ENCODE measurements at places on chromosomes 6 and 20.

DNA sequence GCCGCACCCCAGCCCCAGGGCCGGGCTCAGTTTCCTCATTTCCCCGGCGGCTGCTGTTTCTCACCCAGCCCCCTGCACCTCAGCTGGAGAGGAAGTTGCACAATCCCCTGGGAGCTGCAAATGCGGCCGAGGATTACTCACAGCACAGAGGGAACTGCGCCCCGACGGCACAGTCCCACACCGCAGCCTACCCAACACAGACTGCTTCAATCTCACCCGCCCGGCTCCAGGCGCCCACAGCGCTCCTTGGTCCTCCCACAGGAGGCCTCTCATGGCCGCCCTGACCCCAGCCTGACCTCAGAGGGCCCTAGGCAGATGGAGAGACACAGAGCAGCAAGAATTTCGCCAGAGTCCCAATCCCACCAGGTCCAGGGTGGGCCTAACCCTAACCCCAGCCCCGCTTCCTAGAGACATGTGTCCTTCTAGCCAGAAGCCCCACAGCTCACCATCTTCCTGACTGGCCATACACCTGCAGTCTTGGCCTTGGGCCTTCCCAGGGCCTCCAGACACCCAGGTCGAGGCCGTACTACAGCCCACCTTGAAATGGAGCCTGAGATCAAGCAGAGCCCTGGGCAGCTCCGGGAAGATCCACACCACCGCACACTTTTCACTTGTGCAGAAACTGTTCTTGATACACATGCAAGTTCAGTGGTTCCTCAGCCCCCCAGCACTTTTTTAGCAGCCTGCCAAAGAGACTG lies 11.7 kb downstream of the TFEB start:
- DNase-seq, result peak; percentile 92

DNA sequence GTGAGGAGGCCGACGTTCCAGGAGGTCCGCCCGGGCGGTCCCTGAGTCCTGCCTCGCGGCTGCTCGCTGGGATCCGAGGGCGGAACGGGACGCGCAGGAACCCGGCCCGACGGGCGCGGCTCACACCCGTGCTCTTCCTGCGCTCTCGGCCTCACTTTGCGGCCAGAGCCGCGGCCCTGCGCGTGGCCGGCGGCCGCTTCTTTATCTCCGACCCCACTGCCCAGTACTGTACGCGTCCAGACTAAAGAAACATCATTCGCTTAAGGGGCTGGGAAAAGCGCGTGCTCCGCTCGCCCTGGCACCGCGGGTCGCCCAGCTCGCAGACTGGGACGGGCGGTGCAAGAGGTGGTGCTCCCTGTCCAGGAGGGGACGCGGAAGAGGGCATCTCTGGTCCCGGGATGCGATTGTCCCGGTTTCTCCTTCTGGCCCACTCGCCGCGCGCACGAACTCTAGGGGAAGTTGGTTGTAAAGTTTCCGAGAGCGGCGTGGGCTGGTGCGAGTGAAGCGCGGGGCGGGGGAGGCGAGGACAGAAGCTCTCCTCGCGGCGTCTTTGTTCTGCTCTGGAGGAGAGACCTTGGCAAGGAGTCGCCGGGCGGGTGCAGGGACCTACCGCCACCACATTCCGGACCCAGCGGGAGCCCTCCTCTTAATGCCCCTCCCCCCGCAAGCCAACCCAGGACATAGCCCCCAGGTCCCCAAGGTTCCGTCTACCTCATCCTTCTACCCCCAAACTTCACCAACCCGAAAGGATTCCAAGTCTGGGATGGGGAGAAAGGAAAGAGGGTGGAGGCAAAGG lies 71.0 kb downstream of the SOX4 start:
- peak; percentile 5 for DNase-seq

DNA sequence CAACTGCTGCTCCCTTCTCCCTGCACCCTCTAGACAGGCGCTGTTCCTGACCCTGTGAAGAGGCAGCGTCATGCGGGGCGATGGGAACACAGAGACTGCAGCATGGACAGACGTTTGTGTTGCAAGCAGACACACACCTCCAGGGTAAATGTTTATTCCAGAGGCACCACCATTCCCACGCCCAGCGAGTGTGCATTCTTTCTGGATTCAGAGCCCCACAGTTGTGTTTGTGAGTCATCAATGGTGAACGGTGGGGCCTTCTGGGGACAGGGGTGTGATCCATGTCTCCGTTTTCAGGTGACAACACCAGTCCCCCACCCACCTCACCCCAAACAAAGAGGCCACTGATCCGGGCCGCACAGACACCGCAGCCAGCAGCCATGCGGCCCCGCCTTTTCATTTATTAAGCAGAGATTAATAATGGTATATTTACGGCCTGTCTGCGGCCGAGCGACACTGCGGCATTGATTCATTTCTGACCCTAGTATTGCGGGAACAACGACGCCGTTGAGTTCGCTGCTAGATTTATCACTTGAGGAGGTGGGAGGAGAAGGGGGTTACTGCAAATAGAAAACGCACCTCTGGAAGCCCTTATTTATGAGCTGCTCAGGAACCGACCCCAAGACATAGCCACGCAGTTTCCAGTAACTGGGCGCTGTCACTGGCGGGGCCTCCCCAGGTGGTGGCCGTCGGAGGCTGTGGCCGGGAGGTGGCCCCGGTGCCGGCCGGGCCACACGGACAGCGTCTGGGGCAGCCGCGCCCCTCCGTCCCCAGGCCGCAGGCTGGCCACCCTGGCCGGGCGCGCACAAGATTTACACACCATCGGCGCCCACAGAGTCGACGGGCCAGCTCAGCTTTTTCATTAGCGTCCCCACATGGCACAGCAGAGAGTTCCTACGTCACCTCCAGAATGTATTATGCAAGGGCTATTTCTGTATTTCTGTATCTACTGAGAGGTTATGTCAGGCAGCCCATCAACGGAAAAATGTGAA lies 367.6 kb downstream of the THBS2 start:
- DNase-seq, result no peak

DNA sequence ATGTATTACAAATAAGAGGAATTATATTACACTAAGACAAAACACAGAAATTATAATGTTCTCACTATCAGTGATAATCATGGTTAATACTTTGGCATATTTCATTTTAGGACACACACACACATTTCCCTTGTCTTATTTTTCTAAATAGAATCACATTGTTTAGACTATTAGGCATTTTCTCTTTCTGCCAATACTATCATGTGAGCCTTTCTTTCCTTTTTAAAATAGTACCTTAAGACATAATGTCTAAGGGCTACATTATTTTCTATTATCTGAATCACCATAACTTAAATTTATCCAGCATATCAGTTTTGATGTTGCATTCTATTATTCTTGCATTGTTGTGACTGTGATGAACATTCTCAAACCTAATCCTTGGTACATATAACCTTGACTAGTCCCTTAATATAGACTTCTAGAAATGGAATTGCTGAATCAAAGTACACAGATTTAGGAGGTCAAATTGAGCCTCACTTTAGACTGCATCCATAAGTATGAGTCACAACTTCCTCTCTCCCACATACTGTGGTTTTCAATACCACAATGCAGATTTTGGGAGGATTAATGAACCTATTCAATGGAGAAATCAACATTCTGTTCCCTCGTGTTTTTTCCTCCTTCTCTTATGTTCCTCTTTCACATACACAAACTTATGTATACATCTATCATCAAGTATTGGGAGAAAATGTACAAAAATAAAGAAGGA lies 212.6 kb downstream of the MOXD1 start:
- DNase-seq, result peak; percentile 61

GRCh38 chr6:34697904-34698559 lies 1.5 kb upstream of the ILRUN start:
- DNase-seq, result no peak

DNA sequence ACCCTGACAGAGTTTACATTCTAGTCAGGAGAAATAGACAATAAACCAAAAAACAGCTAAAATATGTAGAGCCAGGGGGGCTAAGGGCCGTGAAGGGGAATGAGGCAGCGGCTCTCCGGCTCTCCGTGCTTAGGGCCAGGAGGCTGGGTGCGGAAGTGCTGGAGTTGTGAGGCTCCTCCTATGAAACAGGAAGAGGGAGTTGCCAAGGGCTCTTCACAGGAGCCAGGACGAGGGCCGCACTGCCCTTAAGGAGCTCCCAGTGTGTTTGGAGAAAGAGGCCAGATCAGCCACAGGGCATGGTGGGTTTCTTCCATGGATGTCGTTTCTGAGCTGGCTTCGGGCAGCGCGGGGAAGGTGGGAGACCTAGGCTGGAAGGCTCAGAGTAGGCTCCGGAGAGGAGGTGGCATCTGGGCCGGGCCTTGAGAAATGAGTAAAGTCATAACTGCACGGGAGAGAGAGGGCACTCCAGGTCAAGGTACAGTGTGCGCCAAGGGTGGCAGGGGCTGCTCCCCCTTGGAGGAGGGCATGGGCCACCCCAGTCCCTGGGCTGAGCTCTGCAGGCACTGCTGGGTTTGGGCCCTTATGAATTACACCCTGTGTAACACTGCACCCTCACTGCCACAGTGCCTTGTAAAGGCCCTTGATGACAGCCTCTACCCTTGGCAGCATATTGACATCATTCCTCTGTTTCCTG lies 20.8 kb upstream of the MLN start:
- peak; percentile 73 for DNase-seq

DNA sequence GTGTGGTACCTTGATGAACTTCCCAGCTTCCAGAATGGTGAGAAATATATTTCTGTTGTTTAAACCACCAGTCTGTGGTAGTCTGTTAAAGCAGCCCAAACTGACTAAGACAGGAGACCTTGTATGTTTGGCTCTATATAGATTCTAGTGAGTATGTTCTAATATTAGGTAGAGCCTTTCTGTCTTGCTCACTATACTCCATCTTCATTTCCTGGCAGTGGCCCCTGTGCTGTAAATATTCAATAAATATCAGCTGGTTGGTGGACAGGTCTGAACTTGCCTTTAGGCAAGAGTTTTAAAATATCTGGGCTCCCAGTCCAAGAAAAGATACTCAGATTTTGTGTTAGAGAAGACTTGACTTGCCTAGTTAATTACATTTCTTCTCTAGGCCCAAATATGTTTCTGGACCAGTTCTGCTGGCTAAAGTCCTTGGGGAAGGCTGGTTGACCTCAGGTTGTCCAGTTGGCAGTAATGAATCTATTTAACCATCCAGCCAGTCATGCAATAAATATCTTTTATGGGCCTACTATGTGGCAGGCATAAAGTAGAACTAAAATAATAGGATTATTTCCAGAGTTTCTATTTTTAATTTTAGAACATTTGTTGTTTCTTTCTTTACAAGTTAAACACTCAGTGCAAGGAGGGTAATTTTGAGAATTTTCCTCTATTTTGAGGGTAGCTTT lies 22.3 kb downstream of the PPP1R14C start:
- peak; percentile 49 for DNase-seq

- DNase-seq, result peak; percentile 76
These were observed 1.1 kb upstream of the OPN5 start for GRCh38 chr6:47780510-47781356.

DNA sequence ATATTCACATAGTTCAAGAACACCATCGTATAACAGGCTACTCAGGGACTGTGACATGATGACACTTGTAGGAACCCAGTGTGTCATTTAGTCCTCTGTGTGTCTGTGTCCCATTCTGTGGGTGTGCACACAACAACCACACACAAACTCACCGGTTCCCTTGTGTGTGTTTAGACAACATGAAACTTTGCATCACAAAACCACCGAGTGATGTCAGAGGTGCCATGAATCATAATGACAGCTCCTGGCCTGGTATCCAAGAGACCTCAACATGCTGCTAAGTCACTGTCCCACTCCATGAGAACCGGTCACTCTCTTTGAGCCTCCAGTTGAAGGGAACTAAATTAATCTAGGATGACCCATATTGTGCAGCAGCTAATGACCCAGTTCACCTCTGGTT lies 421.3 kb downstream of the PREX1 start:
- DNase-seq, result no peak

GRCh38 chr6:149728499-149729234 lies 10.8 kb upstream of the LATS1 start:
- no peak for DNase-seq

GRCh38 chr20:44018259-44018941 lies 103.7 kb downstream of the TOX2 start:
- DNase-seq, result peak; percentile 95

DNA sequence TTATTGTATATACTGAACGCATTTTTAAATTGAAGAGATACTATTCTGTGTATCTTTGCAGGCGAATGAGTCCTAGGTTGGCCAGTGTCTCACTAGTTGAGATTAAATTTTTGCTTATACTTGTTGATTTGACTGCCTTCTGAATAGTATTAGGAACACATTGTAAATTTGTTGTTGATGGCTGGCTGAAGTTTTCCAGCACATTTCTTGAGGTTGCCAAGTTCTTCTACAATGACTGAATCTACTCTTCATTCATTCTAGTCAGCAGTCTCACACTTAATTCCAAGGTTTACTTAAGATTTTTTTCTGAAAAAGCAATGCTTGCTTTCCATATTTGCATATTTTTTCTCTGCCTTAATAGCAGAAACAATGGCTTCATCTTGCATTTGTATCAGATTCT lies 151.7 kb downstream of the ZFAND3 start:
- no peak for DNase-seq

GRCh38 chr6:109339906-109340678 lies 42.2 kb downstream of the CD164 start:
- no peak for DNase-seq

GRCh38 chr20:15256676-15257568 lies 919.5 kb upstream of the FLRT3 start:
- no peak for DNase-seq

- DNase-seq, result peak; percentile 96
These were observed at the start of gene MICA for GRCh38 chr6:31403283-31404060. Gene MICA, plus strand, starts transcription at chr6:31403595. Its CDS starts 38 bp downstream, at chr6:31403633.

DNA sequence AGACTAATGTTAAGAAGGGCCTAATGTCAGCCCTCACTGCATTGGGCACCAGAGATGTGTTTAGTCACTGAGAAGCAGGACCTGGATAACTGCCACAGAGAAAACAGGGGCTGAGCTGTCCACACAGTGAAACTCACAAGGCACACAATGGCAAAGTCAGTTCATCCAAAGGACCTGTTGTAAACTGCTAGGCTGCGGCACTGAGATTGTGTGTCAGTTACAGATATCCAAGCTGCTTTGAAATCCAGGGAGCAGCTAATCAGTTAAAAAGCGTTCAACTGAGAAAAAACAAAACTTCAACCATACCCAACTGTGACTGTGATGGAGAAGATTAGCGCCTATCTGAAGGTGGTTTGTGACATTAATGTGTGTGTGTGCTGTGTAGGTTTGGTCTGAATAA lies 27.8 kb upstream of the TMEM14A start:
- no peak for DNase-seq

GRCh38 chr20:39066471-39067242 lies 104.5 kb downstream of the DHX35 start:
- no peak for DNase-seq

- peak; percentile 22 for DNase-seq
These were observed 70.5 kb upstream of the MYLIP start for GRCh38 chr6:16058201-16058928.

GRCh38 chr20:709991-710779 lies 34.6 kb upstream of the SCRT2 start:
- no peak for DNase-seq

DNA sequence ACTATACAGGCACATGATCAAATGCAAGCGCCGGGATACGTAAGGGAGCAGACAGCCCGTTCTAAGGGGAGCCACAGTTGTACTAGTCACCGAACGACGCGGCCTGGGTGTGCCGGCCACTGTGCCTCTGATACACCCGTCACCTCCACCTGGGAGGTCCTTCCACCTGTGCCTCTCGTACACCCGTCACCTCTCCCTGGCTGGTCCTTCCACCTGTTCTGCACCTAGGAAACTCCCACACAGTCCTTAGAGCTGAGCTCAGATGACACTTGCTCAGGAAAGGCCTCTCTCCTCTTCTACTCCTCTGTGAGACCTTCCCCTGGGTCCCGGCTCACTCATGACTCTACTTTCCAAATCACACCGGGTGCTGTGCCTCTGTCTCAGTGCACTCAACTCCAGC lies 245.0 kb downstream of the TTLL2 start:
- no peak for DNase-seq

GRCh38 chr20:46025376-46025783 lies 3.6 kb upstream of the SLC12A5 start:
- no peak for DNase-seq

- DNase-seq, result no peak
These were observed at the start of gene C20orf144 for GRCh38 chr20:33662172-33662571. Gene C20orf144, plus strand, starts transcription at chr20:33662327. Its CDS starts 19 bp downstream, at chr20:33662346.

All from MCF 10A (cell line).